ENCODE measurements at places on chromosomes 5 and 9.

DNA sequence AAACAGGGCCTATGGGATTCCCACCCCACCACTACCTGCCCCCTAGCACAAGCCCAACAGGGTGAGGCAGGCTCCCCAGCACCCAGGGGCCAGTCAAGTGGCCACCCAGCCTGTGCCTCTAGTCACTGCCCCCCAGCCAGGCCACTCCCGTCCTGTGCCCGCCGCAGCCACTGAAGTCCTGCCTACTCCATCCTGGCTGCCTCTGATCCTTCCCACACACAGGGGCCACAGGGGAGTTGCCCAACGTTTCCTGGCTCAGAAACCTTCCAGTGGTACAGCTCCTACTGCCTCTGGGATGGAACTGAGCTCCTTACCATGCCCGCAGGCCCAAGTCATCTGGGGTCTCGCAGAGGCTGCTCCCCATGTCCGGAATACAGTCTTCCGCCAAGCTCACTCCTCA lies 70.2 kb upstream of the STXBP1 start:
- no peak for DNase-seq

- no peak for DNase-seq
These were observed 144.5 kb upstream of the GPR151 start for GRCh38 chr5:146660376-146660960.

- DNase-seq = no peak
These were observed 5.0 kb upstream of the TEX48 start for GRCh38 chr9:114687034-114687433.

- no peak for DNase-seq
These were observed 131.0 kb upstream of the OSMR start for GRCh38 chr5:38714703-38715355.

GRCh38 chr9:6512085-6512657 lies 99.2 kb downstream of the UHRF2 start:
- no peak for DNase-seq

- no peak for DNase-seq
These were observed 284.9 kb upstream of the WWC1 start for GRCh38 chr5:168006456-168007130.

GRCh38 chr5:115264786-115265185 lies 2.1 kb upstream of the PGGT1B start:
- no peak for DNase-seq

DNA sequence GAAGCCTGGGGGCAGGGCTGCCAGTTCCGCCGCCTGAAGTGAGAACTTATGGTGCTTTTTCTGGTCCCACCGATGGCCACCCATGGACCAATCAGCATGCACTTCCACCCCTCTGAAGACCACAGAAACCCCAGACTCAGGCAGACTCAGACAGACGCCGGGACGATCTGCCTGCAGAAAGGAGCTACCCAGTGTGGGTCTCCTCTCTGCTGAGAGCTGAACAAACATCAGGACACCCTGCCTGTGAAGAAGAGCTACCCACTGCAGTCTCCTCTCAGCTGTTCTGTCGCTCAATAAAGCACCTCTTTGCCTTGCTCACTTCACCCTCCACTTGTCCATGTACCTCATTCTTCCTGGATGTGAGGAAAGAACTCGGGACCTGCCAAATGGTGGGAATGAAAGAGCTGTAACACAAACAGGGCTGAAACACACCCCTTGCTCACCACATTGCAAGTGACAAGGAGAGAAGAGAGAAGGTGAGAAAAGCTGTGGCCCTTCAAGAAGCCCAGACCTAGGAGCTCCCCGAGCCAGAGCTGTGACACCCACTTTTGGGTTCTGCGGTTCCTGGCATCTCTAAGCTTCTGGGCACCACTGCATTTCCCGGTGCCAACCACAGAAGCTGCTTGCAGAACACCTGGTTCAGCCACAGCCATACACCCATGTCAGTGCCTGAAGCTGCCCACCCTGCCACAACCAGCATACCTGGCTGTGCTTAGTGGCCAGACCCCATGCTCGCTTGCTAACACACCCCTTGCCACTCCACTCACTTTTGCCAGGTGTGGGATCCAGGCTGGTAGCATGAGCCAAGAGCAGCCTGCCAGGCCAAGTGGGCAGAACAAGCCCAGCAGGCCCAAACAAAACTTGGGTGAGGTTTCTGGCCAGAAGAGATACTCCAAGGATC lies 114.3 kb upstream of the TSLP start:
- DNase-seq = no peak

DNA sequence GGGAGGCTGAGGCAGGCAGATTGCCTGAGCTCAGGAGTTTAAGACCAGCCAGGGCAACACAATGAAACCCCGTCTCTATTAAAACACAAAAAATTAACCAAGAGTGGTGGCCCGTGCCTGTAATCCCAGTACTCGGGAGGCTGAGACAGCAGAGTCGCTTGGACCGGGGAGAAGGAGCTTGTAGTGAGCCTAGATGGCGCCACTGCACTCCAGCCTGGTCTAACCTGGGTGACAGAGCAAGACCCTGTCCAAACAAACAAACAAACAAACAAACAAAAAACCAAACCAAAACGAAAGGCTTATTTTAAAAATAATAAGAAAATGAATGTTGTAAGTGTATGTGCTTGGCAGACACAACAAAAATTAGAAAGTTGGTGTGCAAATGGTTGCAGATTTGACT lies 536.3 kb upstream of the PTPRD start:
- no peak for DNase-seq

DNA sequence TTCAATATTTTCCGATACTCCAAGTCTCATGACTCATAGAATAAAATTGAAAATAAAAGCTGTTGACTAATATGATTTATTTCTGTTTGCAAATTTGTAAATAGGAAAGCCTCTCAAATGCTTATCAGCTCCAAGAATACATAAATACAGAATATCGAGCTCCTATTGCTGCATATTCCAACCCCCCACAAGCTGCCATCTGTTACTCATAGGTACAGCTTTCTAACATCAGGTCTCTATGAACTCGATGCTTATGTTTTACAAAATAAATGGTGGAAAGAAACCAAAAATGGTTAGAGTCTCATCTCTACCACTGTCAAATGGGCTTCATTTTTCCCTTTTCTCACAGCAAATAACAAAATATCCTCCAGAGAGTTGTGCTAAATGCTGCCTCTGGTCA lies 631.6 kb upstream of the CDH18 start:
- no peak for DNase-seq

- no peak for DNase-seq
These were observed 81.9 kb downstream of the ISL1 start for GRCh38 chr5:51465165-51465564.

GRCh38 chr5:135138116-135138850 lies 104.3 kb upstream of the PITX1 start:
- DNase-seq = no peak

DNA sequence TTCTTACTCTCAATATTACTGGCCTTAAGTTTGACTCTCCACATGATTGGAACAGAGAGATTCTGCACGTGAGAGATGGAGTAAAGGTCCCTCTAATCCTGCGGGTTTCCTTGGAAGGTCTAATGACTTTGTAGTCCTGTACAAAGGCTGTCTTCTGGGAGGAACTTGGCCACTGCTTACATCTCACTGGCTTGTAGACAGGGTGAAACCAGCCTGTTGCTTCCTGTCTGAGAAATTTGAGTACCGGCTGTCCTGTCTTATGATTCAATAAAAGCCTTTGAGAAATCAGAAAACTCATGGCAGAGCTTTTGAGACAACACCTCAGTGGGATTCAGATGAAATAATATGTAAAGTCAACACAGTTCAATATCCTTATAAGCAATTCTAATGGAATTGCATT lies 43.0 kb downstream of the IL31RA start:
- DNase-seq = no peak

DNA sequence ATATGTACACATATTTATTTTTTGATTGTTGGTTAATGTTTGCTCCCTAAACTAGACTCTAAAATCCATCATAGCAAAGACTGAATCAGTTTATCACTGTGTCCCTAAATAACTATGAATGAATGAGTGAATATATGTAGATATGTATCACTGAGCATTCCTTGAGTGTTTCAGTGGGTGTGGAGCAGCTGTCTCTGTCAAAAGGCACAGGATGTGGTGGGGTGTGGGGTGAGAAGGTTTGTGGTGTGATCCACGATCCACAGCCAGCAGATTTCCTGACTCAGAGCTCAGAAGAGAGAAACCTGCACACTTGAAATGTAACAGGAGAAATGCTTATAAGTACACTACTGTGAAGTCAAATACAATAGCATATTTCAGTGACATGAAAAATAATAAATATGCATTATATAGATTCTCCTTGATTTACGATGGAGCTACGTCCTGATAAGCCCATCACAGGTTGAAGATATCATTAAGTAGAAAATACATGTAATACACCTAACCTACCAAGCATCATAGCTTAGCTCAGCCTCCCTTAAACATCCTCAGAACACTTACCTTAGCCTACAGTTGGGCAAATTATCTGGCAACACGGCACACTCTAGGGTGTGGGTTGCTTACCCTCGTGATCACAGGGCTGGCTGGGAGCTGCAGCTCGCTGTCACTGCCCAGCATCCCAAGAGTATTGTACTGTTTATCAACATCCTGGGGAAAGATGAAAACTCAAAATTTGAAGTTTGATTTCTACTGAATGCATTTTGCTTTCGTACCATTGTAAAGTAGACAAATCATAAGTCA lies 287.0 kb downstream of the GAS1 start:
- peak; percentile 44 for DNase-seq

DNA sequence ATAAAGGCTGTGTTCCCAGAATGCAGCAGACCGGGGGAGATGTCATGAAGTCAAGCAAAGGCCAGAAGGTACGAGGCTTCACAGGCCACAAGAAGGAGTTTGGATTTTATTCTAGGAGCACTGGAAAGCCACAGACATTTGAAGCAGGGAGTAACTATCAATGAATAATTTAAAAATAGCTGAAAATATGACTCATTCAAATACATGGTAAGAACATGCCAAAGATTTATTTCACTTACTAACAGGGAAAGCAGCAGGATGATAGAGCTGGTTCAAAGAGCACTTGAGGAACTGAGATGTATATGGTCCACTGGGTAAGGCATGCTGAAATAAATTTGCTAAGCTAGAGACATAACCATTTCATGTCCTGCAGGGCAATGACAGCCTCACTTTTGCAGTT lies 53.2 kb downstream of the MSX2 start:
- no peak for DNase-seq

DNA sequence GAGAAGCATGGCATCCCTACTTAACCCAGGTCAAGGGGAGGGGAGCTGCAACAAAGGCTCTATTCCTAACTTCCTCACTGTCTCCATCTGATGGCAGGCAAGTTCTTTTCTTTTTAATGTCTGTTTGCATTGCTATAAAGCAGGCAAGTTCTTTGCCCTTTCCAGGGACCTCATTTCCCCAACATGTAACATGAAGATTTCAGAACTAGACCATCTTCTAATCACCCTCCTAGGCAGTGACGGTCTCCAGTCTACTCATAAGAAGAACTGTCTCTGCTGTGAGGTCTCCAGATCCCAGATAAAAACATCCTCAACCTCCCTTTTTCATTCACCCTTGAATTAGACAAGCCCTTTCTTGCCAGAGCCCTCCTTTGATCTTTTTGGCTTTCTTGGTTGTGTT lies 42.1 kb downstream of the PPP1R2B start:
- DNase-seq = no peak

- DNase-seq = no peak
These were observed 134.4 kb upstream of the ABCA1 start for GRCh38 chr9:105062222-105062855.

GRCh38 chr5:150058480-150059126 lies 27.8 kb downstream of the CSF1R start:
- DNase-seq = peak; percentile 15

GRCh38 chr9:99253772-99254431 lies 31.8 kb downstream of the SEC61B start:
- DNase-seq = no peak

GRCh38 chr9:129725795-129726251 lies 27.0 kb downstream of the PTGES start:
- peak; percentile 85 for DNase-seq

Data from AG09319 (cell line).